IMR-90 (cell line): ENCODE measurements at places on chromosomes 12 and 14. TPM values are rescaled to one million over a fixed set of nuclear protein-coding genes. Genes with fewer than 3 reads are reported as not detected.

The PIP4K2C gene
- 20.0 and 23.1 TPM in 2 replicates for polyA plus RNA-seq

The STAB2 gene
- polyA plus RNA-seq, result not detected in 2 replicates

DNA sequence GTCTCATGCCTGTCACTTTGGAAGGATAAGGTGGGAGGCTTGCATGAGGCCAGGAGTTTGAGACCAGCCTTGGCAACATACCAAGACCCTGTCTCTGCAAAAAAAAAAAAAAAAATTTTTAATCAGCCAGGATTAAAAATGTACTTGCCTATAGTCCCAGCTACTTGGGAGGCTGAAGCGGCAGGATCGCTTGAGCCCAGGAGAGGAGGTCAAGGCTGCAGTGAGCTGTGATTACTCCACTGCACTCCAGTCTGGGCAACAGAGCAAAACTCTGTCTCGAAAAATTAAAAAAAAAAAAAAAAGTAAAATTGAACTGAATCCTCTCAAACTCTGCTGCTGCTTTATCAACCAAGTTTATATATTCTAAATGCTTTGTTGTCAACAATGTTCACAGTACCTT is 128.1 kb upstream of the AEBP2 start:
- H3K4me1 ChIP-seq, result peaks cover under 1% of the 10 kb centered on the region; the same call in 1 of the 2 replicates
- DNase-seq, result no peak
- H3K27ac ChIP-seq, result no peak overlapping the region
- H3K27me3 ChIP-seq, result no peaks in the 10 kb centered on the region
- H3K36me3 ChIP-seq, result peaks cover 7% of the 10 kb centered on the region

The HPD gene
- 0.14 and 0.15 TPM in 2 replicates for polyA plus RNA-seq

GRCh38 chr14:32934073-32934880 is 4.4 kb upstream of the NPAS3 start:
- peaks cover 58% of the 10 kb centered on the region for H3K27me3 ChIP-seq
- H3K4me1 ChIP-seq, result peaks cover 3% of the 10 kb centered on the region; the same call in 1 of the 2 replicates
- H3K36me3 ChIP-seq, result no peaks in the 10 kb centered on the region
- H3K27ac ChIP-seq, result no peak overlapping the region

GRCh38 chr12:25926536-25926935 is 31.9 kb upstream of the RASSF8 start:
- no peak overlapping the region for H3K4me3 ChIP-seq
- no peaks in the 10 kb centered on the region for H3K36me3 ChIP-seq
- H3K27ac ChIP-seq, result no peak overlapping the region
- DNase-seq, result no peak
- no peaks in the 10 kb centered on the region for H3K4me1 ChIP-seq

- no peak for DNase-seq
- no peaks in the 10 kb centered on the region for H3K4me1 ChIP-seq
- H3K36me3 ChIP-seq, result no peaks in the 10 kb centered on the region
Measured at GRCh38 chr14:92928258-92928629, 5.3 kb downstream of the CHGA start.
